ENCODE measurements at places on chromosomes 13 and 19. TPM values are rescaled to one million over a fixed set of nuclear protein-coding genes. Genes with fewer than 3 reads are reported as not detected.

DNA sequence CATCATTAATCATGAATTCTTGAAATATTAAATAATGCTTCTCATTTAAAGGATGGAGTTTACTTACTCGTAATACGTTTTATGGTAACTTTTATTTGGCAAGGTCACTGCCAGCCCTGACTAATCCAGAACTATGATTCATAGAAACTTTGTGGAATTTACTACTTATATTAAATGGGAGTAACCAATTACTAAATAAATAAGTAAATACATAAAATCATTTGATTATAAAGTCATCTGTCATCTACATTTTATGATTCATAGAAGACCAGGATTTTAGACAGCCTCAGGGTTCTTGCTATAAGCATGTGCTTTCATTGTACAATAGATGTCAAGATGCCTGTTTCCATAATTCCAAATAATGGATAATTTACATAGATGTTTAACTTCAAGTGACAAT, 611.1 kb downstream of the TBC1D4 start:
- no peak overlapping the region for H3K27ac ChIP-seq
- H3K4me1 ChIP-seq = peaks cover 32% of the 10 kb centered on the region
- peak; percentile 32 for DNase-seq

- no peak overlapping the region for H3K27ac ChIP-seq
- DNase-seq = peak; percentile 24
- no peak overlapping the region for H3K4me3 ChIP-seq
- peaks cover 66% of the 10 kb centered on the region for H3K4me1 ChIP-seq
- H3K27me3 ChIP-seq = no peaks in the 10 kb centered on the region
Measured at GRCh38 chr13:40233731-40234195, 432.7 kb downstream of the FOXO1 start.

DNA sequence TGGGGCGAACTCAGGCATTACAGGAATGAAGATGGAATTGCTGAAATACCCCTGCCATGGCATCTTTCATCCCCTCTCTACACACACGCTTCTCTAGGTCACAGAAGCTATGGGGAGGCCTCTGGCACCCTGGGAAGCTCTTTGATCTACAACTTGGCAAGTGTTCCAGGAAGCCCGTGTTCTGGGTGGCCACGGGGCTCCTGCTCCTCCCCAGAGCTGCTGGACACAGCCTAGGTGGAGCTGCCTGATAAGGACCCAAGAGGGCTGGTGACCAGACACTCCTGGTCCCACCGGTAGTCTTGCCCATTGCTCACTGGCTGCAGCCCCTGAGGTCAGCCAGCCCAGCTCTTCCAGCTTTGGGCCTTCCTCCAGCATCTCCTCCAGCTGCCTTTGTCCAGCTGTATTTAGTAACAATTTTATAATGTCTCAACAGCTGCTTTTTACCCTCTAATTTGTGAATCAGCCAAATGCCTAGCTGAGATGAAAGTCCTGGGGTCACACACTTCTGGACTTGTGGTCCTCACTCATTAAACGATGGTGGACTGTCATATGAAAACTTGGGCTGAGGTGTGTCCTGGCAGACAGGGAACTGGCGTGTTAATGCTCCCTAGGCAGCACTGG, 72.8 kb upstream of the SPATA13 start:
- H3K36me3 ChIP-seq = no peaks in the 10 kb centered on the region
- no peak overlapping the region for H3K4me3 ChIP-seq
- DNase-seq = no peak
- H3K4me1 ChIP-seq = no peaks in the 10 kb centered on the region
- no peak overlapping the region for H3K27ac ChIP-seq

DNA sequence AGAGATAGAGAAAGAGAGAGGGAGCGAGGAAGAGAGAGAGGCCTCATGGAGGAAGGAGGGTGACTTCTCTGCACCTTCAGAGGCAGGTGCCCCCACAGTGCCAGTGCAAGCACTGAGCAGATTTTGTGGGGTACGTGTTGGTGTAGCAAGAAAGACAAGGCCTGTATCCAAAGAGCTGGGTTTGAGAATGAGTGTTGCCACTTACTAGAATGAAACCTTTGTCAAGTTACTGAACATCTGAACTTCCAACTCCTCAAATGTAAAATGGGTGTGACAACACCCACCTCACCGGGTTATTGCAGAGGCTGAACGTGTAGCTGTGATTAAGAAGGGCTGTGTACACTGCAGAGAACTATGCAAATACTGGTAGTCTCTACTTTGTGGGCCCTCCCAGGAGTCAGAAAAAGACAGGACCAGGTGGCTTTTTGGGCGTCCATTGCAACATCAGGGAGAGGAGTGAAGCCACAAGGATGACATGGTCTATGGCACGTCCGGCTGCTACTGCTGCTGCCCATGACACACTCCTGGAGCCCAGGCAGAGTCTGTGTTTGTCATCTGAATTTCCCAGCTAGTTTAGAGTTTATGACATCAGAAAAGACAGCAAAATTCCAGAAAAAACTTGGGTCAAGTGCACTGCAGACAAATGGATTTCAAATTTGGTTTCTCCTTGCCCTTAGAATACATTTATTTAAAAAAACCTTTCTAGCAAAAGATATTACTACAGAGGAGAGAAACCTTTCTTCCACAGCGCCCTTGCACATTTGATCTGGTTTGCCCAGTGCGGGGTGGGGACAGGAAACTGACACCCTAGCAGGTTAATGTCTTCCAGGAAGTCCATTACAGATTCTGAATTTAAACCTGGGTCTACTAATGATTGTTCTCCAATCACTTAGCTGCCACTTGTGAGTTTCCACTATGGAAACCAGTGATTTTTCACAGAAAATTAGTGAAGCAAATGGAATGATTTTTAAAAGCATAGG, 54.0 kb upstream of the ATP12A start:
- no peak for DNase-seq
- no peaks in the 10 kb centered on the region for H3K27me3 ChIP-seq
- H3K4me3 ChIP-seq = no peak overlapping the region
- peak overlapping the region; percentile 7 for H3K27ac ChIP-seq
- H3K4me1 ChIP-seq = peaks cover 18% of the 10 kb centered on the region
- H3K36me3 ChIP-seq = peaks cover 6% of the 10 kb centered on the region

DNA sequence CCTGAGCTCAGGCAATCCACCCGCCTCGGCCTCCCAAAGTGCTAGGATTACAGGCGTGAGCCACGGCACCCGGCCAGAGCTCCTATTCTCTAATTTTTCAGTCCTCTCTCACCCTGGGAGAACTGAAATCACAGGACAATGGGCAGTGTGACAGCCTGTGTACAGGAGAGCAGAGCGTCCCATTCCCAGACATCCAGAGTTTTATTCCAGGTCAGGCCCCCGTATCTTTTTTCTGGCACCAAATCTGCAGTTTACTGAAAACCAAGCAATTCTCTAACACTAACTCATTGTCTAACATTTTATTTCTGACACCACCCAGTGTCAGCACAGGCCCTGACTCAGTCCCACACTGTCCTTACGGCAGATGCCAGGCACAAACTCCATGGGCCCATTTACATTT, 6.7 kb downstream of the ZNF708 start:
- no peak overlapping the region for H3K4me3 ChIP-seq
- no peak overlapping the region for H3K27ac ChIP-seq
- H3K27me3 ChIP-seq = no peaks in the 10 kb centered on the region
- H3K36me3 ChIP-seq = peaks cover 35% of the 10 kb centered on the region
- no peak for DNase-seq

DNA sequence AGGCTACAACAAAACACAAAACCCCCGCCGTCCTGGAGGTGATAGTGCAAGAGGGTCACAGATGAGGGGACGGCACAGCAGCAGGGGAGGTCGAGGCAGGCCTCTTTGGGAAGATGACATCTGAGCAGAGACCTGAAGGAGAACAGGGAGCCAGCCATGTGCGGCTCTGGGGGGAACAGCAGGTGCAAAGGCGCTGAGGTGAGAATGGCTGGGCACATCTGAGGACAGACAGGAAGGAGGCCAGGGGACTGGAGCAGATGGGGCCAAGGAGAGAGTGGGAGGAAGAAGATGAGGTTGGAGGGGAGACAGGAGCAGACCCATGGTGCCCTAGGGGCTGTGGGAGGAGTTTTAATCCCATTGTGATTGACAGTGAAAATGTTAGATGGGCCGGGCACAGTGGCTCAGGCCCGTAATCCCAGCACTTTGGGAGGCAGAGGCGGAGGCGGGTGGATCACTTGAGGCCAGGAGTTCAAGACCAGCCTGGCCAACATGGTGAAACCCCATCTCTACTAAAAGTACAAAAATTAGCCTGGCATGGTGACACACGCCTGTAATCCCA, 1.8 kb upstream of the CKM start:
- no peak for DNase-seq
- no peak overlapping the region for H3K27ac ChIP-seq
- H3K4me3 ChIP-seq = no peak overlapping the region
- H3K27me3 ChIP-seq = no peaks in the 10 kb centered on the region
- H3K36me3 ChIP-seq = no peaks in the 10 kb centered on the region
- peaks cover 6% of the 10 kb centered on the region for H3K4me1 ChIP-seq

The NCR1 gene
- not detected for total RNA-seq

The ZNF491 gene
- not detected for total RNA-seq

Measured in MCF 10A (cell line).